Mesenchymal stem cell (in vitro differentiated cells and primary cell): ENCODE measurements at places on chromosomes 7 and 10.

- DNase-seq, result no peak
Observed at GRCh38 chr7:128939861-128940410, 2.2 kb downstream of the IRF5 start.

DNA sequence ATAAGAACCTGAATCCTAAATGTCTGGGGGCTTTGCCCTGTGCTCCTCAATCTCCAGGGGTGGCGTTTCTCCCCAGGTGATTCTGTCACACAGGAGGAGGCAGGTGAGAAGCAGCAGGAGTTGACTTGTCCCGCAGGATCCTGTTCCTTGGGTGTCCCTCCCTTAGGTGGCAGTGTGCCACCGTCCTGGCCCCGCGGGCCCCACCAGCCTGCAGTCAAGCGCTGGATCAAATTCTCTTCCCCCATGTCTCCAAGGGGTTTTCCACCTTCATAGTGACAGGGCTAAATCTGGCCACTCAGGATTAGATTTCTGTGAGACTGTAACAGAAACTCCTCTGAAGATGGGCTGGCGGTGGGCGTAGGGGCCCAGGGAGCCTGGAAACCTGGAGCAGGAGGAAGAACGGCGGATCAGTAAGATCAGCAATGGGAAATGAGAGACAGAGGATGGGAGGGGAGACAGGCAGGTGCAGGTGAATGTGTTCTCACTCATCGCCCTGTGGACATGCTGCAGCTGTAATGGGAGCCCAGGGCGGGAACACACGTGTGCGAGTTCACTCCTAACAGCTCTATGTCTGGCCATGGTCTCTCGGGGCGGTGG lies 329.2 kb upstream of the COBL start:
- DNase-seq, result no peak

DNA sequence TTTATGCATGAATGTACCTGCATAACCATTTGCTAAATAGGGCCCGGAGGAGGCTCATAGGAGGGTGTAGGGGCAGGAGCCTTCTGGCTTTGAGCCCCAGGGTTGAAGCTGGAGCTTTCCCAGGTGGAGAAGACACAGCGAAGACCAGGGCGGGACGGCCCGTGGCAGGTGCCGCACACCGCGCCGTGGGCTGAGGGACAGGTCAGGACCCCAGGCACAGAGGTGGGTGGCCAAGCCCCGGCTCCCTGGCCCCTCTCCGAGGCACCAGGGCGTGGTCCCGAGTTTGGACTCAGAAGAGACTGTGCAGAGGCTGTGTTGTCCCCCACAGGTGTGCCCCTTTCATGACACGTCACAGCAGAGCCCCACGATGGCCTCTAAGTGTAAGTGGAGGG lies 56.5 kb downstream of the PWWP2B start:
- DNase-seq, result no peak

DNA sequence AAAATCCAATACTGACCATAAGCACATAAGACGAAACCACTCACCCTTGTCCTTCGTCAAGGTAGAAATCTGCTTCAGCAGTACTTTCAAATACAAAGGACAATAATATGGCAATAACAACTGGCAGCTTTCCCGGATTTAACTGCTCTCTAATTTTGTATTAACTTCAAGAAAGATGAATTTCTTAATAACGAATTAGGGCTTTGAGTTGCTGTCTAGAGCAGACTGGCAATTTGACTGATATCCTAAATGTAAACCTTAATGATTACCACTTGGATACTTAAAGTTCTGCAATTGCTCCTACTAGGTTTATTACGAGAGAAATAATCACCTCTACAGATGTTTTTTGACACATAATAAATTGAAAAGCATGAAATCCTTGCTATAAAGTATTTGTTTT lies 418.7 kb downstream of the MAGI2 start:
- DNase-seq, result no peak

GRCh38 chr7:81684514-81685269 lies 85.2 kb downstream of the HGF start:
- peak; percentile 100 for DNase-seq

DNA sequence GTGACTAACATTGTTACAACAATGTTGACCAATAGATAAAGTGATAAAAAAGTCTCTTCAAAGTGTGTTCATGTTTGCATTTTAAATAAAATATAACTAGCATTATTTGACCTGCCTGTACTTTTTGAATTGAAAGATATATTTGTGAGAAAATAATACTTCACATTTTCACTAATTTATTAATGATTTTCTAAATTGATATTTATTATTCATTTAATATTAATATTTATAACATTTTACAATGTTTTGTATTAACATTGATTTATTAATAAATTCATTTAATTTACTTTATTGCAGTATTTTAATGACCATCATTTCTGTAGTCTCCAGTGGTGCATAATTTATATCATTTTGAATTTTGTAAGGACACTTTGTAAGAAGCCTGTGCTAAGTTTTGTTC lies 150.0 kb upstream of the BET1 start:
- DNase-seq, result no peak

DNA sequence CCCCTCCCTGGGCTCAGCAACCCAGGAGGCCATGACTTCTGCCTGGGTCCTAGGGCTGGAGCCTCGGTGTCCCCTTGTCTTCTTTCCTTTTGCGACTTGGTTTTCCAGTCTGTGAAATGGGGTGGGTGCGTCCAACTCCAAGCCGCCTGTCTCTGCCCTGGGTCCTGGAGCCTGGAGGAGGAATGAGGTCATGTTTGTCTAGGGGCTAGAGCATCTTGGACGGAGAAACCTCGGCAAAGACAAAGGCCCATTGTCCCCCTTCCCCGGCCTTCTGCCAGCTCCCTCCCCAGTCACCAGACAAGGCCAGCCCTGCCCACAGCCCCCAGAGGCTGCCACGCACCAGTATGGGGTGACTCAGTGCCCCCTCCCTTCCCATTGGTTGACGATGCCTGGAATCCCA lies 39.8 kb upstream of the ELN start:
- no peak for DNase-seq

GRCh38 chr7:105153531-105153930 lies 139.5 kb downstream of the KMT2E start:
- DNase-seq, result no peak

DNA sequence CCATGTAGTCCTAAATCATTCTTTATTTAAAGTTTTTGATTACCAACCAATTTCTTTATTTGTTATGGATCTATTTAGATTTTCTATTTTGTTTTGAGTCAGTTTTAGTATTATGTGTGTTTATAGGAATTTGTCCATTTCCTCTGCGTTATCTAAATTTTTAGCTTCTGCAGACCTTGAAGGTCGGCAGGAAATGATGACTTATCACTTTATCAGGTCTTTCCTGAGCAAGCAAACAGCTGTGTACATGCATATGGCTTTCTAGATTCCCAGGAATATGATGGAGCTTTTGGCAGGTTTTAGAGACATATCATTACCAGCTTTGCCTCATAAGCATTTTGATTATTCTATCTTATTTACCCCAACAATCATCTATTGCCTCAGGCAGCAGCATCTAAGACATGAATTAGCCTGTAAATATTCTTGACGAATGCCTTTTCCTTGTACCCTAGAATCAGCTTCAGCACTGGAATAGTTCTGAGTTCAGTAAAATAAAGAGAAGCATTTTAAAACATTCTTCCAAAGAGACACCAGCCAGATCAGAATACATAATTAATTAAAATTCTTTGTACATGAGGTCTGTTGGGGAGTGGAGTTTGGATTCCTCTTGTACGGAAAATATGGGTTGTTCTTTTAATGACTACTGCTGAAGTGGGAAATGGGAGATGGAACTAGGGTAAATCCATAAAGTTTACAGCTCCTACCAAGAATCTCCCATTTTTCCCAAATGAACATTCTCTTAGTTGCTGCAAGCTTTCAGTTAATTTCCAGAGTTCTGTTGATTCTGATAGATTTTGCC lies 408.8 kb upstream of the SEMA3C start:
- DNase-seq, result no peak

DNA sequence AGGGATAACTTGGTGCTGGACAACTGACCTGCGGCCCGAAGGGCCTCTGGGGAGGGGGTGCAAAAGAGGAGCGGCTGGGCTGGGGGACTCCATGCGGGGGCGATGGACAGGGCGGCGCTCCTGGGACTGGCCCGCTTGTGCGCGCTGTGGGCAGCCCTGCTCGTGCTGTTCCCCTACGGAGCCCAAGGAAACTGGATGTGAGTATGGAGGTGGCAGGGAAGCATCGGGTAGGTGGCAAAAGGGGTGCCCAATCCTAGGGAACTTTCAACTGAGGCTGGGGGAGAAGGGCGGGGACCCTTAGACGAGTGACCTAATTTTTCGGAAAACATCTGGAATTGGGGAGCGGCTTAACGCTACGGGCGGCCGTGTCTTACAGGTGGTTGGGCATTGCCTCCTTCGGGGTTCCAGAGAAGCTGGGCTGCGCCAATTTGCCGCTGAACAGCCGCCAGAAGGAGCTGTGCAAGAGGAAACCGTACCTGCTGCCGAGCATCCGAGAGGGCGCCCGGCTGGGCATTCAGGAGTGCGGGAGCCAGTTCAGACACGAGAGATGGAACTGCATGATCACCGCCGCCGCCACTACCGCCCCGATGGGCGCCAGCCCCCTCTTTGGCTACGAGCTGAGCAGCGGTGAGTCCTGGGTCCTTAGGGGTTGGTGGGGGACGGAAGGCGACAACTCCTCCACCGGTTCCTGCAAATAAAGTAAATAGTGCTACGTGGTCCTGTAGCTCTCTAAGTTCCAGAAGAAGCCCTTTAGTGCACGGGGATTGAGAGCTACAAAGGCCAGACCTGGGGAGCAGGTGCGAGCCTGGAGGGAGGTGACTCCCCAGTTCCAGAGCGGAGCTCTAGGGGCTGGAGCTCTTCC lies 622 bp downstream of the WNT16 start:
- no peak for DNase-seq
